Effector memory CD4-positive, alpha-beta T cell (primary cell): ENCODE measurements at places on chromosomes 2 and 18.

- no peak for DNase-seq
These were observed 237.5 kb downstream of the LDLRAD4 start for GRCh38 chr18:13455960-13456481.

GRCh38 chr2:47767880-47768609, 14.9 kb upstream of the MSH6 start:
- peak; percentile 39 for DNase-seq

DNA sequence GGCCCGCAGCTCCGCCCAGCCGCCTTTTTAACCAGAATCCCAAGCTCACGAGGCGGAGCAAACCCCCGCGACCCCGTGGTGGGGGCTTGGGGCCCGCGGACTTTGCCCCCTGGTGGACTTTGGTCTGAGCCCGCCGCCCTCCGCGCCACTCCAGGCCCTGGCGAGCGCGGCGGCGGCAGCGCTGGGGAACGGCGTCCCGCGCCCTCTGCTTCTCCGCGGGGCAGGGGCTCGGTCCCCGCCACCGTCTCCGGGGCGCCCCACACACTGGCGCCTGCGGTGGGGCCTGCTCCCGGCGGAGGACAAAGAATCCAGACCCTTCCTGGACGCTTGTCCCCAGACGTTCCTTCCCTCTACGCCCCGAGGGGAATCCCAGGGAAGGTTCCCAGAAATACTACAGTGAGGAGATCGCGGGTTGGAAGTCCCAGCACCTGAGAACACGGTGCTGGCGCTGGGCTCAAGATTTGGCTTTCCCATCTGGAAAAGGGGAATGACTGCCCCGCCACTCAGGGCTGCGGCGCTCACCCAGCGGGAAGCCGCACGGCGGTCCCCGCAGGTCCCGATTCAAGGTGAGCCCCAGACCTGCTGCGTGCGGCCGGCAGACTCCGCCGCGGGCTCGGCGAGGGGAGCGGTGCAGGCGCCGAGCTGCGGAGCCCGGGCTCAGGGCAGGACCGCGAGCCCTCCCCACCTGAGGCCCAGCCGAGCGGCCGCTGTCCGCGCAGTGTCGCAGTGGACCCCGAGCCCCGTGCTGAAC, at the start of gene HAAO:
HAAO (minus strand) TSS at position 1 of the 751 bp plus-strand sequence. CDS start 47 bp downstream, outside the sequence.
- DNase-seq, result no peak

DNA sequence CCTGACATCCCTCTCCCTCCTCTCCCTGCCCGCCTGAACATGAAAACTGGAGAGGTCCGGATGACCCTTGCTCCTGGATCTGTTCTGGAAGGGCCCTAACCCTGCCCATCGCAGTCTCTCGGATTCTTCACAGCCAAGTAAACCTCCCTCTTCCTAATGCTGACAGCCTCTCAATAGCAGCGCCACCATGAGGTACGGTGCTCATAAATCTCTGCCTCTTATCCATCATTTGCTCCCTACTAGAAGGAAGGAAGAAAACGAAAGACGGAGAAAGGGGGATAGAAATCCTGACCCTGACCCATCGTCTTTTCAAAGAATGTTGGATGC, 257.9 kb downstream of the BCL11A start:
- no peak for DNase-seq

GRCh38 chr2:60438131-60438530, 115.3 kb downstream of the BCL11A start:
- no peak for DNase-seq

DNA sequence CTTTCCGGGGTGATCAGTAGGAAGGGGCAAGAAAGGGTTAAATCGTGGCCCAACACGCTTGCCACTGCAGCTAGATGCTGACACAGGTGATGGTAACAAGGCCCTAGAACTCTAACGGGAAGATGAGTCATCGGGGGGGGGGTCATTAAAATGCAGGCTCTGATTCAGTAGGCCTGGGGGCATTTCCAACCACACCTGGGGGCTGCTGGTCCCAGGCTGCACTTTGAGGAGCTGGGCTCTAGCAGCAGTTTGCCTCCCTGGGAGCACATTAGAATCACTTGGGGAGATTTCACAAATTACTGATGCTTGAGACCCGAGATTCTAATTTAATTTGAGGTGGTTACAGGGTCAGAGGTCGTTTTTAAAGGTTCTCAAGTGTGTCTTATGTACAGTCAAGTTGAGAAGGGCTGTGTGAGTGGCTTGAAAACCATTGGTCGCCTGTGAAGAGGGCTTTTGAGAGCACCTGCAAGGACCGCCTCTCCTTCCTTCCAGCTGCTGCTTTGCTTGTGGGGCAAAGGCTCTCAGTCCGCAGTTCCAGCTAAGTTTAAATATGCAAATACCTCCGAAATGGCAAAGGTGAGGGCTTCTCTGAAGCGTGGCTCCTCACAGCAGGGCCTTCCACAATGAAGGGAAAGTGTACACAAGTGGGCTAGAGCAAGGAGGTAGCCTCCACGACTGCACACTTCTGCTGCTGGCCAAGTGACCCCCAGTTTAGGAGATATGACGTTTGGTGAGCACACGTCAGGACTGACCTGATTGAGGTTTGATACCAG, 128.0 kb upstream of the MSH6 start:
- no peak for DNase-seq

GRCh38 chr2:170493426-170494097, 221.6 kb upstream of the SP5 start:
- DNase-seq, result no peak

DNA sequence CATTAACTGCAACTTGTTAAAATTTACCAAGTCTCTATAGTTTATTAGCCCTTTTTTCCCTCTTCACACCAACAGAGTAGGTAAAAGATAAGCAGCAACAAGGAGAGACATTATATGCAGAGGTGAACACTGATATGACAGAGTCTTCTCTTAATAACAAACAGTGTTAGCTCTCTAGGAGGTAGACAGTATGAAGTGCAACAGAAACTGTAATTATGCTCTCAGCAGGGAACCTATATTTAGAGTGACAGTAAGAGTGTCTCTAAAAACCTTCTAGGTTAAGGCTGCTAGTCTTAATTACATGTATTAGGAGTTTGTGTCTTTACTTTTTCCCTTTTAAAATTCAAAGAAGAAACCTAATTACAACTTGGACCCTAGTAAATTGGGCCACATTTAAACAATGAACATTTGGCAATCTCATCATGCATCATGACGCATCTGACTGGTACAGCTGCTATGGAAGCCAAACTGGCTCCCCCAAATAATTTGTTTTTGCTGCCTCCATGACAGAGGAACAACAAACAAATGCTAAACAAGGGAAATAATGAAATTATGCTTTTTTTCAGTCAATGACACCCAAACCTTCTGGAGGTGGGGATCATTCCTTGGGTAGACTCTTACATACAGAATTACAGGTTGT, 69.9 kb upstream of the MMADHC start:
- no peak for DNase-seq

GRCh38 chr2:108911401-108911800, 77.6 kb downstream of the EDAR start:
- DNase-seq, result no peak

DNA sequence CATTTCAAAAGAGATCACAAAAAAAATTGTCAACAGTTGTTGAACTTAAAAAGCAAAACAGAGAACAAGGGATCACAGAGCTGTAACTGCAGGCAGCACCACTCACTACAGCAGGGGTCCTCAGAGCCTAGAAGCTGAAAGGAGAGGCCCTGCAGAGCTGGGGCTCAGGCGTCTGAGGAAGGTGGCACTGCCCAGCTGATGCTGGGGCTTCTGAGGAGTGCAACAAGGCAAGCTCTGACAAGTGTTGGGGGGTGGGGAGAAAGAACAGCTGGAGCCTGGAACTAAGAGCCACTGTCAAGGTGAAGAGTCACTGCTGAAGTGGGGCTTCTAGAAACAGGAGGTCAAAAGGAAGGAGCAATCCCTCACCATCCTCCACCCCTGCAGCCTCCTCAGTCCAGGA, 46.2 kb downstream of the FTCDNL1 start:
- DNase-seq, result no peak
